Stimulated activated CD4-positive, alpha-beta T cell treated with anti-CD3 and anti-CD28 coated beads, Interleukin-1b, Interleukin-23, amount 100 ng/mL, for 1 hour (primary cell): ENCODE measurements at places on chromosomes 4 and X.

- no peak for DNase-seq
These were observed 99.5 kb downstream of the FBXW7 start for GRCh38 chr4:152436384-152436783.

DNA sequence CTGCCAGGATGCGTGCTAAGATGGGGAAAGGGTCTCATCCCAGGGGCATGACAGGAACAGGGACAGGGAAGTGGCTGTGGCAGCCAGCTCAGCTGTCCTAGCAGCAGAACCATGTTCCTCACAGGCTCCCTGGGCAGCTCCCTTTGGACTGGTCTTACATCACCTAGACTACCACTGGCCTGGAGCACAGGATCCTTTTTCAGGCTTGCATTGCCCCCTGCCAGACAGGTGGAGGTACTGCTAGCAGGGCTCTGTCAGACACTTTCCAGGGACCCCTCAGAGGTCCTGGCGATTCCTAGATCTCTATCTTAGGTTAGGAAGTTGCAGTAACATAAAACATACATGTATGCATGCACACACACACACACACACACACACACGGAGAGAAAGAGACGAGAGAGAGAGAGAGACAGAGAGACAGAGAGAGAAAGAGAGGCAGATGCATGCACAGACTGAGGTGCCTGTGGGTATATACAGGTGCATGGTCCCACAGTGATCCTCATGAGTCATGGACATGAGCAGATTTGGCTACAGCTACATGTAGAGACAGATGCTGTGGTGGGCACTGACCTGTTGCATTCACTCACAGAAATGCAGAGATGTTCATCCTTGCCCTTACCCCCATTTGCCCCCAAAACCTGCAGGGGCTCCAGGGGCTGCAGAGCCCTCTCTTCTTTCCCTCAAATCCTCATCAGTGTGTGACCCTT, 63.6 kb downstream of the STARD8 start:
- no peak for DNase-seq

DNA sequence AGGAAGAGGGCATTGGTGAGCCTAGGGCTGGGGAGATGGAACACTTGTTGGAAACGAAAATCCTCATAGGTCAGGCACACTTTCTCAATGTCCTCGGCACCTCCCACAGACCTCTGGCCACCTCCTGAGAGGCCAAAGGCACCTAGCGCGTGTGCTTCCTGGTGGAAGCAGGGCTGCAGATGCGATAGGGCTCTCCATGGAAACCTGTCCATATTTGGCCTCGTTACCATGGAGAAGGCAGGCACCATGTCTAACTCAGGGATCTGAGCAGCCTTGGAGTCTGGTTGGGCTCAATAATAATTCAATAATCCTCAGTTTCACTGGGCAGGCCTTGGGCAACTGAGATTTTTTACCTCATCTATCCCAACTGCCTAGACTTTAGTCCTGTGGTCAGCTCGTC, 58.3 kb downstream of the RAI2 start:
- no peak for DNase-seq

GRCh38 chrX:136865270-136866158, 15.0 kb downstream of the RBMX start:
- DNase-seq: no peak

DNA sequence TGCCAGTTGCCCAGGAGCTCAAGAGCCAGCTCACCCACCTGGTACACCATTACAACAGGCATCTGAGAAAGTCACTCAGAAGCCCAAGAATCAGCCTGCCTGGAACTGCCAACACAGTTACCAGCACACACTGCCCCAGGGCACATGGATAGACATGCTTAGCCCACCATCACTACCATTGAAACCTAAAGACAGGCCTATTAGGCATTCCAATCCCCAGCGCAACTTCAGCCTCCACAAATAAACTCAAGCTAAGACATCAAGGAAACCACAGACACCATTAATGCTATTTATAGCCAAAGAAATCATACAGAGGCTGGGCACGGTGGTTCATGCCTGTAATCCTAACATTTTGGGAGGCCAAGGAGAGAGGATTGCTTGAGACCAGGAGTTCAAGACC, 42.3 kb downstream of the ATRX start:
- no peak for DNase-seq

DNA sequence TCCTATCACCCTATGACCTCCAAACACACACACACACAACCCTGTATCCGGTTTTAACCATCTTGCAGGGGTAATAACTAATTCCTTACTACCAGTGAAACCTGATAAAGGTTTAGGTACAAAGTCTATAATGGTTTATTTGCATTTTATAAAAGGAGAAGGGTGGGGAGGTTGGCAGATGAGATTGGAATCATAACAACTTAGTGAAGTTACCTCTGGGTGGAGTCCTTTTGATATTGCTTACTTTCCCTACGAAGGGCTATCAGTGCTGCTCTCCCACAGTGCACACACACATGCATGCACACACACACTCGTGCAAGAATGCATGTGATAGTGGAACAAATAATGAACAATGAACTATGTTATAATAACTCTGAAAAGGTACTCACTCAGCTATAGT, 56.1 kb downstream of the CCSER1 start:
- DNase-seq: no peak

GRCh38 chrX:123175366-123176122, 8.5 kb upstream of the GRIA3 start:
- DNase-seq: no peak

DNA sequence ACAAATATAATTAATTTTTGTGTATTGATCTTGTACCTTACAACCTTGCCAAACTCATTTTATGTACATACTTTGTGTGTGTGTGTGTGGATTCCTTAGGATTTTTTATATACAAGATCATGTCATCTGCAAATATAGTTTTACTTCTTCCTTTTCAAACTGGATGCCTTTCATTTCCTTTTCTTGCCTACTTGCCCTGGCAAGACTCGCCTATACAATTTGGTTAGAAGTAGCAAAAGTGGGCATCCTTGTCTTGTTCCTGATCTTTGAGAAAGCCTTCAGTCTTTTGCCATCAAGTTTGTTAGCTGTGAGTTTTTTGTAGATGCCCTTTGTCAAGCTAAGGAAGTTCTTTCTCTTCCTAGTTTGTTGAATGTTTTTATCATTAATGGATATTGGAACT, 30.5 kb downstream of the RUFY3 start:
- no peak for DNase-seq

DNA sequence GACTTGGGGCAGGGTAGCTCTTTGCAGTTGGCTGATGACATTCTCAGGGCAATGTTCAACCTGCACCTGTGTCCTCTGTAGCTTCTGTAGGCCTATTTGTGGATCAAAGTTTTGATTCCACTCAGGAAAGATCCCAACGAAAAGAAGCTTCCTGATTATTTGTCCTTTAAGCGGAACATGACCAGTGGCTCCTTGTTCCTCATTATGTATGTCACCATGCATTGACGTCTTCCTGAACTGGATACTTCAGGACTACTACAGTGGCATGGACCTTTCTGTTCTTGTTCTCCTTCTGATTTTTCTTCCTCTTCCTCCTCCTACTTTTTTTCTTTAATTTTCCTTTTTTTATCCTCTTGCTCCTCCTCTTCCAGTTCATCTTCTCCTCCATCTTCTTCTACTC, 62.4 kb downstream of the NBDY start:
- no peak for DNase-seq

GRCh38 chr4:60744767-60745166, 455.4 kb upstream of the ADGRL3 start:
- no peak for DNase-seq

GRCh38 chrX:23954396-23954795, 46.6 kb downstream of the CXorf58 start:
- no peak for DNase-seq

DNA sequence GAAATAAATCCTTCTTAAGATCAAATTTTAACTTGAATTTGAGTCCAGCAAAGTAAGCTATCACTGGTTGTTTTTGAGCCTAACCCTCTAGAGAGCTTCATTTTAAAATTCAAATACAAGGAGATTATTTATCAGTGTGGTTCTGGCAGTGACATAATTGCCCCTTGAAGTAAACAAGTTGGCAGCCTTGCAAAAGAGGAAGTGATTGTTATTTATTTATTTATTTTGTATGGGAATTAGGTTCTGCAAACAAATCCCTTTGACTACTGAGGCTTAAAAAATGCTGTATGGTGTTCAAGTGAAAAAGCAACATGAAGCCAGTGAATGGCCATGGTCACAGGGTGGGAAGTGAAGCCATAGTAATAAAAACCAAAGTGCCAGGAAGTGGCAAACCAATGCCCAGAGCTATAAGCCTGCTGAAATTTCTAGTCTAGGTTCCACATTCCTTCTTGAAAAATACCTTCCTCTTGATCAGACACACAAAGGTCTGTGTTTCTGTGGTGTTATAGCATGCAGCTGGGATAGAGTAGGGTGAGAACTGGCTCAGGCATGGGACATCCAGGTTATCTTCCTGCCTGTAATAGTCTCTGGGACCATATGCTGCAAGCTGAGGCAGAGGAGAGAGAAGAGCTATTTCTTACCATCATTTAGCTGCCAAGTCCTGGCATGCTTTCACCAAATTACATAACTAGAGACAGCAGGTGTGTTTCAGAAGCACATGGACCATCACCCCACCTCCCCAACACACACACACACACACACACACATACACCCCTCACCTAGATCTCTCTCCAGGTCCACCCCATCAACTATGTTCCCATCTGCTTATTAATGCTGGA, 47.1 kb upstream of the TSPAN7 start:
- no peak for DNase-seq

DNA sequence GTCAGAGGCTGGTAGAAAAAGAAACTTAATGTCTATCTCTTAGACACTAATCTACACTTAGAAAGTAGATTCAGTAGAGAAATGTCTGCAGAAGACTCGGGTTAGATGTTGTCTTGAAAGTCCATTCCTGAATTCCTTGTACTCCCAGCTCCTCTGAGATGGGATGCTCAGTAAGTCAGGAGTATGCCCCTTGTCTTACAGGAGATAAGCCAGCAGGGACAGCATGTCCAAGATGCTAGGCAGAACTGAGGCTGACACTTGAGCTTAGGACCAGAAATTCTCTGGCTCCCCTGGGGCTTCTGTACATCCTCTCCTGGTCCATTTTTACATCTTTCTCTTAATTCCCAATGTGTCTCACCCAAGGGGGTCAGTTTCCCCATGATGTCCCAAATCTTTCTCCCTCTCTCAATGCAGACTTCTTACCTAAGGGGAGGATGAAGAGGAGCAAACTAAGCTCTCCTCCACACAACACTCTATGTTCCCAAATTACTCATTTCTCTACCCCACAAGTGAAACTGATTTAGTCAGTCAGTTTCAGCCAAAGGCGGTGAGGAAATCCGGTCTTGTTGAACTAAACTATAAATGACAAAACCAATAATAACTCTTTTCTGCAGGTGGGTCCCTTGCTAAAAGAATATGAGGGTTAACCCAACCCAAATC, 558.2 kb upstream of the DIPK2B start:
- no peak for DNase-seq

DNA sequence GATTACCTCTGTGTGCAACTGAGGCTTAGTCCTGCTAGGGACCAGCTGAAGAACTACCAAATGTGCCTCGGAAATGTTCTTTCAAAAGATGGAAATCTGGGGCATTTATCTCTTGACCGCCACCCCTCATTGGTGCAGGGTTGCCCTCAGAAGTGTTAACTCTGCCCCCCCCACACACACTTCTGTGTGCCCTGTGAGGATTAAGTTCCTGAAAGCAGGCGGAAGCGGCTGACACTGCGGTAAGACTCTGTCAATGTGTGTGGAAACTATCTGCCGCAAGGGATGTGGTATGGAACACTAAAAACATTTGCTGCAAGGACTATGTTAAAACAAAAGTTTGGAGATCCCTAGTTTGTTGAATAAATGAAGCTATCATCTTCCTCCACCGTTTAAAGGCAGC, 106.9 kb upstream of the NDP start:
- DNase-seq: no peak

DNA sequence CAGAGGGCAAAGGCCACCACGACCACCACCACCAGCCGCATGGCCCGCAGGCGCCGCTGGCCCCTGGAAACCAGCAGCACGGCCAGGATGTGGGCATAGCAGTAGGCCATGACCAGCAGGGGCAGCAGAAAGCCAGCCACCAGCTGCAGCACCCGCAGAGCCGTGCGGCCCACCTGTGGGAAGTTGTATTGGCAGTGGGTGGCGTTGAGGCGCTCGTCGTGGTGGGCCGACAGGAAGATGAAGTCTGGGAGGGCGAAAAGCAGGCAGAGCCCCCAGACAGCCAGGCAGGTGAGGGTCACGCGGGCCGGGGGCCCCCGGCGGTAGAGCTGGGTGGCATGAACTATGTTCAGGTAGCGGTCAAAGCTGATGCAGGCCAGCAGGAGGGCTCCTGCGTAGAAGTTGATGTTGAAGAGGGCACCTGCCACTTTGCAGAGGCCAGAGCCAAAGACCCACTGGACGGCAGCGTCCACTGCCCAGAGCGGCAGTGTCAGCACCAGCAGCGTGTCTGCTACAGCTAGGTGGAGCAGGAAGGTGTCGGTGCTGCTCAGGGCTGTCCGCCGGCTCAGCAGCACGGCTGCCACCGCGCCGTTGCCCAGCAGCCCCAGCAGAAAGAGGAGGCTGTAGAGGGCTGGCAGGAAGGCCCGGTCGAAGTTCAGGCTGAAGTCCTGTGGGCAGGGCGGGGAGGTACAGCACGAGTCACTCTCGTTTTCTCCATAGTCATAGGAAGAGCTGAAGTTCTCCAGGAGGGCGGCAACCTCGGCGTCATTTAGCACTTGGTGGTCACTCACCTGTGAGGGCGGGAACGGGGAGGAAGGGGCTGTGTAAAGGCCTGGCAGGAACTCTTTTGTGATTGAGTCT, 1.4 kb downstream of the CXCR3 start:
- no peak for DNase-seq

DNA sequence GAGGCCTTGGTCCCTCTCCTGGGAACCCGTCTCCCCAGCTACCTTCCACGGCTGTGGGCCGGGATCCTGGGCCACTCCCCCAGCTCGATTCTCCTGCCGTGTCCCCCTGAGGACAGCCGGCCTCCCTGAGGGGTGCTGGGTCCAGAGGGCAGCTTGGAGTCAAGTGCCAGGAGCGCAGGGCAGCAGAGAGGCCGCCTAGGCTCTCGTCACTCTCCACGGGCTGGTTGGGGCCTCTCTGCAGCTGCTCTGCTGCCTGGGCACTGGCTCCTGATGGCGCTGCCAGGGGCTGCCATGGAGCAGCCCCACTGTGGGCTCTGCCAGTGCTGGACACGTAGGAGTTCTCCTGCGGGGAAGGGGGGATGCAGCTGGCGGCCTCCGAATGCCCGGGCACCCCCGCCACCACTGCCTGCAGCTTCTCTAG, 6.7 kb downstream of the IRAK1 start:
- no peak for DNase-seq

- DNase-seq: no peak
These were observed 658.7 kb upstream of the EPHA5 start for GRCh38 chr4:66328803-66329574.

DNA sequence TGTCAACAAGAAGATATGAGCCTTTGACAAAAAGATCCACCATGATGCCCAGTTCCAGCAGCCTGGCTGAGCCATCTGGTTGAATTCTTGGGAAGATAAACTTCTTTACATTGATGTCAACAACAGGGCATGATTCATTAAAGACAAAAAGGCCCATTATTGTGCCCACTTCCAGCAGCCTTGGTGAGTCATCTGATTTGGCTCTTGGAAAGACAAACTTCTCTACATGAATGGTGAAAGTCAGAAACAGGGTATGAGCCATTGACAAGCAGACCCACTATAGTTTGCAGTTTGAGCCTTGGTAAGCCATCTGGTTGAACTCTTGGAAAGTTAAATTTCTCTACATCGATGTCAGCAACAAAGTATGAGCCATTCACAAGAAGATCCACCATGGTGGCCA, 4.1 kb upstream of the CSF2RA start:
- DNase-seq: no peak

- DNase-seq: no peak
These were observed 152.0 kb downstream of the GASK1B start for GRCh38 chr4:158020734-158021346.
